ENCODE measurements at places on chromosomes 6 and 20.

- DNase-seq = no peak
Observed at GRCh38 chr20:24382331-24382730, 87.1 kb upstream of the SYNDIG1 start.

GRCh38 chr6:163416557-163417253, 2.2 kb downstream of the QKI start:
- no peak for DNase-seq

DNA sequence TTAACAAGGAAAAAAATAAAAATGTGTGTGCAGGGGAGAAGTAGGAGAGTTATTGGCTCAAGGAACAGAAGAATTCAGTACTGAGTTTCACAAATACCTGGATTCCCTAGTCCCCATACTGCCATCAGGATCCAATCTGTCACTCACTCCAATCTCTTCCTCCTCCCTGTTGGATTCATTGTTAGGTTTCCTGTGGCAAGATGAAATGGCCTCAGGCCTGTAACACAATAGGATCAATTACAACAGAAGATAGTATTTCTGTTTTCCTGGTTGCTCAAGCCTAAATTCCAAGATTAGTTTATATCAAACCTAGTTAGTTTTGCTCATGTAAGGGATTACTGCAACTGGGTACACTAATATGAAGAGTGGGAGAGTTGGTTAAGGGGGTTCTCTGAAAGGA, 24.4 kb downstream of the HCRTR2 start:
- no peak for DNase-seq

- DNase-seq = no peak
Observed at GRCh38 chr6:159008656-159009288, 8.8 kb upstream of the RSPH3 start.

DNA sequence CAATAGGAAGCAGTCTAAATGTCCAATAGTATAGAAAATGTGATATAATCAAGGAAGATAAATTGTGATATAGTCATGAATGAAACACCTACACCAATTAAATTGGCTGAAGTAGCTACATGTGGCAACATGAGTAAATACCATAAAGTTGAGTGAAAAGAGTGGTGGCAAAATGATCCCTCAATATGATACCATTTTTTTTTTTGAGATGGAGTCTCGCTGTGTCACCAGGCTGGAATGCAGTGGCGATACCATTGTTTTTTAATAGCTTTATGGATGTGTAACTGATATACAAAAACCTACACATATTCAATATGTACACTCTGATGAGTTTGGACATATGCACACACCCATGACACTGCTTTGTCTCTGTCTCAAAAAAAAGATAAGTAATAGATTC, 20.9 kb upstream of the ILRUN start:
- no peak for DNase-seq

DNA sequence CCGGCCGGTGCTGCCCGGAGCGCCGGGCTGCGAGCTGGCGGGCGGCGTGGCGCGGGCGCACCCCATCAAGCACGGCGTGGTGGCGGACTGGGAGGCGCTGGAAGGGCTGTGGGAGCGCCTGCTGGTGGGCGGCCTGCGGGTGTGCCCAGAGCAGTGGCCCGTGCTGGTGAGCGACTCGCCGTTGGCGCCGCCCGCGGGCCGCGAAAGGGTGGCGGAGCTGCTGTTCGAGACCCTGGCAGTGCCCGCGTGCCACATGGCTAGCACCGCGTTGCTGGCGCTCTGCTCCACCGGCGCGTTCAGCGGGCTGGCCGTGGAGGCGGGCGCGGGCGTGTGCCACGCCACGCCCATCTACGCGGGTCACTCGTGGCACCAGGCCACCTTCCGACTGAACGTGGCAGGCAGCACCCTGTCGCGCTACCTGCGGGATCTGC, 517 bp downstream of the ACTL10 start:
- no peak for DNase-seq

- DNase-seq = no peak
Observed at GRCh38 chr20:61121661-61122060, 130.4 kb upstream of the CDH4 start.

GRCh38 chr6:3841711-3842565, 7.2 kb upstream of the FAM50B start:
- DNase-seq = peak; percentile 46

DNA sequence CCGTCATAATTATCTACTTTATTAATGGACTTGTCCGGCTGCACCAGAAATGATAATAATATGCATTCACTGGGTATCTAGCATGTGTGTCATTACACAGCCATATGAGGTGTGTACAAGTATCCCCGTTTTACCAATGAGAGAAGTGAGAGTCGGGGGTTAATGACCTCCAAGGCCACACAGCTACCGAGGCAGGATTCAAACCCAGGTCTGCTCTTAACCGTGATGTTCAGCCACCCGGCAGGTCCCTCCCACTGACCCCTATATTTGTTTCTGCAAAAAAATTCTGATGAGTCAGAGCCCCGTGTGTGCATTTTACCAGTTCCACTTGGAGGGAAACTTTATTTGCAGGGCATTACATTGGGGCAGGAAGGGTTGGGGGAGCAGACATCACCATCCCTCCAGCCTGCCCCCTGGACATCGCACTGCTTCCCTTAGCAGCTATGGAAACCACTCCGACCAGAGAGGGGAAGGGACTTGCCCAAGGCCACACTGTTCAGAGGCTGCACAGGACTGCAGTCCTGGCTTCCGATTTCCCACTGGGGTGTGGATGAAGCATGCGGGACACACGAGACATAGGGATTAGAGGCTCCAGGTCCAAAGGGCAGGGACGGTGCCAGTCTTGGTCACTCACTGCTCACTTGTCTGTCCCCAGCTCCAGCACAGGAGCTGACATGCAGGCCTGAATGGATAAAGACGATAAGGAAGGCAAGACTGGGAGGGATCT, 10.1 kb upstream of the SRC start:
- DNase-seq = no peak

- DNase-seq = no peak
Observed at GRCh38 chr6:2502998-2503674, 247.6 kb downstream of the MYLK4 start.

- no peak for DNase-seq
Observed at GRCh38 chr6:86937219-86938079, at the start of gene HTR1E. Gene HTR1E, plus strand, starts transcription at chr6:86937528. Its CDS starts 77,807 bp downstream, at chr6:87015335.

- no peak for DNase-seq
Observed at GRCh38 chr6:37689381-37689780, 8.3 kb downstream of the MDGA1 start.

- no peak for DNase-seq
Observed at GRCh38 chr6:26158076-26158580, 70.9 kb downstream of the HFE start.

GRCh38 chr20:17619351-17620093, 49.6 kb downstream of the DSTN start:
- DNase-seq = no peak

- no peak for DNase-seq
Observed at GRCh38 chr6:77450924-77451323, 12.4 kb downstream of the HTR1B start.

GRCh38 chr6:14681699-14682487, 564.0 kb upstream of the JARID2 start:
- no peak for DNase-seq

GRCh38 chr20:9588706-9589105, 74.3 kb downstream of the LAMP5 start:
- no peak for DNase-seq

- DNase-seq = no peak
Observed at GRCh38 chr6:142947714-142948480, 2.9 kb upstream of the HIVEP2 start.

GRCh38 chr20:16434062-16434664, 139.1 kb downstream of the KIF16B start:
- no peak for DNase-seq

DNA sequence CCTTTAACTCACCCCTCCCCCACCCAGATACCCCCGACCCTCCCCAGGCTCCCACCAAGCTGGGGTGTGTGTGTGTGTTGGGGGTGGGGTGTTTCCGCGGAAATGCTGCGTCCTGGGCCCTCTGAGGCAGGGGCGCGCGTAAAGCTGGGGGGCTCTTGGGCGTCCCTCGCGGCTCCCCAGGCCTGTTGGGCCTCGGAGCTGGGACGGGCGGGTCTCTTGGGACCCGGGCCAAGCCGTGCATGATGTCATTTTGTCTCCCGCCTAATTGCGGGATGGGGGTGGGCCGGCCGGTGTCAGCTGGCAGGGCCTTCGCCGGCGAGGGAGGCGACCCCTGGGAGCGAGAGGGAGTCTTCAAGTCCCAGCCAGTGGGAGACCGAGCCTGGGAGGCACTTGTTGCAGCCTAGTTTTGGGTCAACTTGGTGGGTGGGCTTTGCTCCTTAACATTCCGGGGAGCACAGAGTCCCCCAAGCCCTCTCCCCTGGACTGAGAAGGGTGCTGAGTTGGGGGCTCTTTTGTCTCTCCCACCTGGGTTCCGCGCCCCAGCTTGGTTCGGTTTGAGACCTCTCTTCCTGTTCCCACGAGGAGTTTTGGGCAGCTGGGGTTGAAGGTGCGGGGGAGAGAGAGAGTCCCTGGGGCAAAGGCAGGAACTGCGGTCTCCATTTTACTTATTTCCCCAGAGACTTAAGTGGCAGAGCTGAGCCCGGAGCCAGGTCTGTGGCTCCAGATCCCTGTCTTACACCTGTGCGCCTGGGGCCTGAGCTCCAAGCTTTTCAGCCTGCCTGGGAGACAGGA, 623 bp downstream of the MYBL2 start:
- no peak for DNase-seq

- DNase-seq = no peak
Observed at GRCh38 chr6:134813146-134813545, 136.8 kb downstream of the ALDH8A1 start.

Data from keratinocyte (primary cell).